ENCODE measurements at places on chromosomes 7 and 10.

- no peak for DNase-seq
These were observed 120.1 kb downstream of the WDFY4 start for GRCh38 chr10:48804740-48805182.

- DNase-seq, result peak; percentile 18
These were observed at the start of gene SEMA4G for GRCh38 chr10:100969187-100970075. Gene SEMA4G (plus strand): TSS chr10:100969504. CDS start chr10:100972913, 3,409 bp downstream.

DNA sequence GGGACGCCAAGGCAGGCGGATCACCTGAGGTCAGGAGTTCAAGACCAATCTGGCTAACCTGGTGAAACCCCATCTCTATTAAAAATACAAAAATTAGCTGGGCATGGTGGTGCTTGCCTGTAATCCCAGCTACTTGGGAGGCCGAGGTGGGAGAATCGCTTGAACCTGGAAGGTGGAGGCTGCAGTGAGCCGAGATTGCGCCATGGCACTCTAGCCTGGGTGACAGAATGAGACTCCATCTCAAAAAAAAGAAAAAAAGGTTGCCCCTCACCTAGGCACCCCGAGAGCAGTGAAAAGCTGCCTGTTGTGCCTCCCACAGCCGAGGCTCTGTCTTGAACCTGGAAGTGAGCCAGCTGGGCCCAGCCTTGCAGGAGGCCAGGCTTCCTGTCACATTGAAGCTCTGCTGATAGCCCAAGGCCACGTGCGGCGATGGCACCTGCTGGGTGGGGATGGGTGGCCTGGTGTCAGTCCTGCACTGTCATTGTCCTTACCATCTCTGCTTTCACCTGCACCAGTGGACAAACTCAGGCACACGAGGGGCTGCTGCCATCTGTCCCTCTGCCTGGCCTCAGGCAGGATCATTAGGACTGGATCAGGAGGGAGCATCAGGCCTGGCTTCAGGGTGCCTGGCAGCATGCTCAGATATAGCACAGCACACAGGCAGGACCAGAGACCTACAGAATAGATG lies 37.8 kb downstream of the DNAJB12 start:
- no peak for DNase-seq

DNA sequence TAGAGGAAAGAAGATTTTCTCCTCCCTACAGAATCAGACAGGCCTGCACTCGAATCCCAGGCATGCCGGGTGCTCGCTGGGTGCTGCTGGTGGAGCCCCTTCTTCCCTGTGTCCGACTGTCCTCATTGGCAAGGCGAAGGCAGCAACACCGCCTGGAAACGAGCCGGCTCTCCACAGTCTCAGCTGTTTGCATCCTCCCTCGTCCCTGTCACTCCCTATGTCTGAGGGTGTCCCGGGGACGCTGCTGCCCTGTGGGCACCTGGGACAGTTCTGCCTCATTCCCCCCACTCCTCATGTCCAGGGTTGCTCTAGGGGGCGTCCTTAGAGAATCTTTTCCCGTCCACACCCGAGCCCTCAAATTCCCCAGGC lies 31.6 kb upstream of the TMEM72 start:
- DNase-seq, result no peak

GRCh38 chr7:7542251-7542835 lies 6.7 kb upstream of the COL28A1 start:
- DNase-seq, result no peak

GRCh38 chr7:80794631-80795573 lies 123.9 kb downstream of the SEMA3C start:
- DNase-seq, result no peak

- DNase-seq, result no peak
These were observed 7.3 kb downstream of the EVX1 start for GRCh38 chr7:27249724-27250556.

DNA sequence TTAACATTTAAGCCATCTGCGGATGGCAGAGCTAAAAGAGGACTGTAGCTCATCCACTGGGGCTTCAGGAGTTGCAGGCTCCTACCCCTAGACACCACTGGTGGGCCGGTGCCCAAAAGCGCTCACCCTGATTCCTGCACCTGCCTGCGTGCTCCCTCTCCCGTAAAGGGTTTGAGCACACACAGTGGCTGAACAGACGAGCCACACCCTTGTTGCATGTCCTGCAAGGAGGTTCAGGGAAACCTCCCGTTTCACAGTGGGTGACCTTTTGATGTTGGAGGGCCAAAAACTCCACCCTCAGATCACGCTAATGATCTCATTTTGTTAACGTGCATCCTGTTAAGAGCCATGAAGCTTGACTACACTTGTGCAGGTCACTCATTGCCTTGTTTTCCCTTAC lies 37.9 kb downstream of the SYPL1 start:
- no peak for DNase-seq

DNA sequence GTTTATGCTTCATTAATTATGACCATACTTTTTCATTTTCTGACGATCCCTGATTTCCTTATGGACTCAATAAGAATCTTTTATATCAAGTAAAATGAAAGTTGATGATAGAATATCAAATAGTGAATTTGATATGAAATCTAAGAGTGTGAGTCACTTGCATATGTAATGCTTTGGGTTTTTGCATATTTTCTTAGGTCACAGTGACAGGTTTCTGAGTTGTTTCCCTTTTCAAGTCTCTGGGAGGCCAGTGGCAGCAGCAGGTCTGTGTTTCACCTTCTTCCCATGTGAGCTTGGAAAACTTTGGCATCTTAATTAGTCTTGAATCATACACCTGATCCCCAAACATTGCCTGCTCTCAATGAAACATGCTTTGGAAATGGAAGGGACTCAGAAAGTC lies 34.7 kb upstream of the GJD4 start:
- no peak for DNase-seq

GRCh38 chr7:117127585-117128168 lies 174.4 kb downstream of the ST7 start:
- peak; percentile 5 for DNase-seq

- no peak for DNase-seq
These were observed 1.5 kb upstream of the LOXL4 start for GRCh38 chr10:98269435-98269912.

GRCh38 chr10:123966896-123967231 lies 75.3 kb upstream of the CPXM2 start:
- no peak for DNase-seq

DNA sequence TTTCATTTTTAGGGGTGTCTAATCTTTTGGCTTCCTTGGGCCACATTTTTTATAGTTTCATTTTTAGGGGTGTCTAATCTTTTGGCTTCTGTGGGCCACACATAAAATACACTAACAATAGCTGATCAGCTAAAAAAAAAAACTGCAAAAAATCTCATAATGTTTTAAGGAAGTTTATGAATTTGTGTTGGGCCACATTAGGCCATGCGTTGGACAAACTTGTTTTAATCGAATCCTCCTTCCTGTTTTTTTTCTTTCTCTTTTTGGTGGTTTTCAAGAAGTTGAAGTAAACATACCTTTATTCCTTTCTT lies 37.4 kb downstream of the ZNRF2 start:
- DNase-seq, result no peak

- no peak for DNase-seq
These were observed 403.5 kb upstream of the ANKRD30A start for GRCh38 chr10:36721871-36722270.

DNA sequence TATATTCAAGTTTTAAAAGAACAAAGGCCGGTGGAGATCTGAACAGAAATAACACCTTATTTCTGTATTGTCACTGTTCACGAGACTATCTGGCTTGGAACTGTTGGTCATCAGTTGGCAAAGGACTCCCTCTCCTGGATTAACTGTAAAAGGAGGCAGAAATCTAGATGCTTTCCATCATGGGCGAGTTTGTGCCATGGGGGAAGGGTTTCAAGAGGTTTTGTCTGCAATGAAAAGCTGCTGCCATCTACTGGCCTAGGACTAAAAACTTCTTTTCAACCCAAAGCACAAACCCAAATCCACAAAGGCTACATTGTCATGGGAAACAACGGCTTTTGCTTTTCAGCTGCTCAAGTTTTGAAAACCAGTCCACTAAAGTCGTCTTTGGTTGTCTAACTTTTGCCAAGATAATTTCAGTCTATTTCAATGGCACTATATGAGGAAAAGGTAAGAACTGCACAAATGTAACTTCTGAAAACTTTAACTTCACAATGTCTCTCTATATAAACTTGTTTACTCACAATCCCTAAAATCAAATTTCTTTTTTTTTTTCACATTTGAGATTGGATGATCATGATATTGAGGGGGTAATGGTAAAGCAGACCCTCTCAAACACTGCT lies 196.8 kb downstream of the SKAP2 start:
- no peak for DNase-seq

DNA sequence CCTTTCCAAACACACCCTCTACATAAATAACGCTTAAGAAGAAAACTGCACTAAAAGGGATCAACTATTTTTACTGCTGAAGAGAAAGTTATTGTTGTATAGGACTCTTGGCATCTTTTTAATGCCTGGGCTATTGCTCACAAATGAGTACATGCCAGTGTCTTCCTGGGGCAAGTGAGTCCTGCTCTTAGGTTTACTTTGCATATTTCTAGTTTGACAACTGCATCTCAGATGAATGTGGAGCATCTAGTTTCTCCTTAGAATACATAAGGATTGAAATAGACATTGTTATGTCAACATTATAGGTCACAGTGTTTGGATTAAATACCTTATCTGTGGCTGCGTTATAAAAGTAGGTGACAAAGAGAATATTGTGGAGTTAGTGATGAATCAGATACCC lies 44.5 kb downstream of the PSMC2 start:
- no peak for DNase-seq

DNA sequence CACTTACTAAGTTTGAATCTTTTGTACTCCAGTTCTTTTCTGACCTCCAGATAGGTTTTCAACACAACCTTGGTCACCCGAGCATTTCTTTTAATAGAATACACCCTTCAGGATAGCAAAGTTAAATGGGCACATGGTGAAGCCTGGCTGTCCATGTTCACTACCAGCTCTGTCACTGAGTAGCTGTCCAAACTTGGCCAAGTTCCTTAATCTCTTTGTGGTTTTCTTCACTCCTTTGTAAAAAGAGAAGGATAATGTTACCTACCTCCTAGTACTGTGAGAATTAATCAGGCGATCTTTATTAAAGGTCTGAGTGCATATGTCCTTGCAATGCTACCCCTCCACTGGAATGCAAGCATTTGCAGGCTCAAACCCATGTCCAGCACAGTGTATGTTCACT lies 128.1 kb upstream of the PTPRZ1 start:
- DNase-seq, result no peak

- DNase-seq, result no peak
These were observed 16.0 kb downstream of the TWIST1 start for GRCh38 chr7:19101472-19101871.

DNA sequence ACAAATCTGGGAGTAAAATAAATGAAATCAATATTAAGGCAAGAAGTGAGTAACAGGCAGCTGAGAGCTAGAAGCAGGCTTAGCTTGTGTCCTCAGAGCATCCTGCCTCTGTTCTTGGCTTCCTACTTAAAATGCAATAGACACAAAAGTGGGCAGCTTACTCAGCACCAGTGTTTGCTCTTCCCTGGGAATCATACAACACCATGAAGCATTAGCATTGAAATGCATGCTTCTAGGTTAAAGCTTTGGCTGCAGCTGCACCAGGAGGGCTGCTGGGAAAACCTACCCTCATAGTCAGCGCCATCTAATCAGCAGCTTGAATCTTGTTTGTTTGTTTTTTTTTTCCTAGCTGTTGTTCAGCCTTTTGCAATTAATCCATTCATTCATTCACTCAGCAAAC lies 104.2 kb upstream of the VWC2 start:
- DNase-seq, result no peak

GRCh38 chr10:59577984-59578383 lies 131.7 kb downstream of the SLC16A9 start:
- no peak for DNase-seq

- no peak for DNase-seq
These were observed 275.6 kb upstream of the FOXK1 start for GRCh38 chr7:4406288-4407058.

DNA sequence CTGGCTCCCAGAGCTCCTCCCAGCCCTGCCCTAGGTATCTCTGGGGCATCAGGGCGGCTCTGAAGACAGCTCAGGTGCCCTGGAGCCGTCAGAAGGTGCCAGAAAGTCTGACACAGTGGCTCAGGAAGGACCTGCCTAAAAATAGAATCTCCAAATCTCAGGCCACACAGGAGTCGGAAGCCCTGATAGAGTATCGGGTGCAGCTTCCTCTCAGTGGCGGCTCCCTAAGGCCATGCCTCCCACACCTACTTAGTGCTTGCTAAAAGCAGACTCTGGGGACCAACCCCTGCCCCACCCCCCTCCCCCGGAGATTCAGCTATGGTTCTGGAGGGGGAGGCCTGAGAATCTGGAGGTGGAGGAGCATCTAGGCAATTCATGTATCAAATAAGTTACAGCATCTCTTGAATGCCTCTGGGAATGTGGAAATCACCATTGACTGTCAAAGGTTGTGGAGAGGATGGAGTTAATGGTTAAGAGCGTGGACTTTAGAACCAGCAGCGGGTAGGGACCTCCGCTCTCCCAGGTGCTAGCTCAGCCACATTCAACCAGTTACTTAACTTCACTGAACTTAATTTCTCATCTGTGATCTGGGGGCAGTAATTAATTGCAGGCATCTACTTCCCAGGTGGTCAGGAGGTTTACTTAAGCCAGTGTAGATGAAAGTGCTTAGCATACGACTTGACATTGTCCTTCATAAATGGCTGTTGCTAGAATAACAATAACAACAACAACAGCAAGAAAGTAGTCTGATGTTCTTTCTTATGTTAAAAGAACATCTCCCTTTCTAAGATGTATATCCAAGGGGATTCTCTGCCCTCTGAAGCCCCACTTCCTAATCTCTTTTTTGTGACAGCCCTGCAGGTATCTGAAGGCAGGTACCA lies 38.6 kb upstream of the MXI1 start:
- DNase-seq, result no peak

- DNase-seq, result no peak
These were observed 102.1 kb upstream of the MDFIC start for GRCh38 chr7:114819616-114820362.

- DNase-seq, result no peak
These were observed 53.7 kb upstream of the MACC1 start for GRCh38 chr7:20270867-20271266.

DNA sequence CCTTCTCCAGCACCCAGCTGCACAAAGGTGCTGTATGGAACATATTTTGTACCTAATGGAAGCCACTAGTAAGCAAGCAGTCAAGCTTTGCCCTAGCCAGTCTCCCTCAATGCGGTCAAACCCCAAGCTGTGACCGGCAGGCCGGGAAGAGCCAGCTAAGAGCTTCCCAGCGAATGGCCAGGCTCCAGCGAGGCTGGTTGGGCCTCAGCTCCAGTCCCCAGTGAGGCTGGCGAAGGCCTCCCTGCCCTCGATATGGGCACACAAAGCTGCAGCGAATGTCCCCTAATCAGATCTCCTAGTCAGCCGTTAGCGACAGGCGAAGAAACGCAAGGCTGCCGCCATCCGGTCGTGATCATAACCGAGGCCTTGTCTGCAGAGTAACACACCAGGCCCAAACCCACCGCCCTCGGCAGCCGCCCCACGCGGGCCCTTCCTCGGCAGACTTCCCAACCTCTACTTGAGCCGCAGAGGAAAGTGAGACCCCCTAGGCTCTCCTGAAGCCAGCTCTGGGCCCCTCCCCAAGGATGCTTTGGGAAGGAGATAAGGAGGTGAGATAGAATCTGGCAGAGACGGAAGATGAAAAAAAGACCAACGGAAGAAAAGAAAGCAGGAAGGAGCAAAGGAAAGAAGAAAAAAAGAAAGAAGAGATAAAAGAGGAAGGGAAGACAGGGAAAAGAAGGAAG lies 3.1 kb upstream of the HOXA9 start:
- no peak for DNase-seq

- DNase-seq, result no peak
These were observed 6.9 kb downstream of the SNX10 start for GRCh38 chr7:26298472-26299058.

Measured in stimulated activated CD4-positive, alpha-beta T cell treated with anti-CD3 and anti-CD28 coated beads, Interleukin-15, amount 100 ng/mL, for 1 hour (primary cell).